HEK293T (cell line): ENCODE measurements at places on chromosomes 6 and 20.

DNA sequence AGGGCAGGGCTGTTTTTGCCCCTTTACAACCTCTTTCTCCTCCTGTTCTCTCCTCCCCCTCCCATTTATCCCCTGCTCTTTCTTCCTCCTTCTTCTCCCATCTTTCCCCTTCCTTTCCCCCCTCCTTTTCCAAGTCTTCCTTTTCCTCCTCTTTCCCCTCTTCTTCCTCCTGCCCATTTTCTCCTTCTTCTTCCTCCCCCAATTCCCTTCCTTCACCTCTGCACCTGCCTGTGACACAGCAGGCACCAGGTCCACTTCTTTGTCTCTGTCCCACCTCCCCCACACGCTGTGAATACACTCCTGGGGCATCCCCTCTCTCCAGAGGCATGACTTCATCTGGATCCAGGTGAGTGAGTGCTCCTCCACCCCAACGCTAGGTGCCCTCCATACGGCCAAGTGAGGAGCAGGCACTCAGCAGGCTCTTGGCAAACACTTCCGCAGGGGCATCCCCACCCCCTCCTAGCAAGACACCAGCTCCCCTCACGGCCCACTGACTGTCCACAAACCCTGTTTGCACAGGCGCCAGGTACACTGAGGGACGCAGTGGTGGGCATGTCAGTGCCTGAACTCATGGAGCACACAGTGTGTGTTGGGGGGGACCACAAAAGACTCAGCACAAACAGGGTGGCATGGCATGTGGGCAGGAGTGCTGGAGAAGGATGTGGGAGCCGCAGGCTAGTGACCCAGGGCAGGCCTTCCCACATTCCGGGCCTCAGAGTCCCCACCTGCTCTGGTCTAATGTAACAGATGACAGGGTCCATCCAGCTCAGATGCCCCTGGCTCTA, 10.7 kb upstream of the TLDC2 start:
- DNase-seq, result no peak

GRCh38 chr6:16822975-16823717, 61.9 kb upstream of the ATXN1 start:
- DNase-seq, result no peak

DNA sequence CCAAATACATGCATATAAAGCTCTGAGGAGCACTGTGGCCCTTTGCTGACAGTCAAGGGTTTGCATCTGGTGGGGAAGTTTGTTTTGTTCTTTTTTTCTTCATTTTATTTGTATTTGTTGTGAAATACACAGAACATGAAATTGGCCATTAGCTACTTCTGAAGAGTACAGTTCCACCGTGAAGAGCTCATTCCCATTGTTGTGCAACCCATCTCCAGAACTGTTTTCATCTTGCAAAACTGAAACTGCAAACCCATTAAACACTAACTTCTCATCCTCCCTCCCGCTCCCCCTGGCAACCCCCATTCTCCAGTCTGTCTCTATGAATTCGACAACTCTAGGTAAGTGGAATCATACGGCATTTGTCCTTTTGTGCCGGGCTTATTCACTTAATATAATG, 231.3 kb downstream of the TFAP2C start:
- no peak for DNase-seq

GRCh38 chr6:20640181-20640580, 105.9 kb downstream of the CDKAL1 start:
- DNase-seq, result no peak

GRCh38 chr20:63090682-63091571, 84.2 kb upstream of the BHLHE23 start:
- DNase-seq, result no peak

- no peak for DNase-seq
Observed at GRCh38 chr20:50498071-50498776, 12.0 kb upstream of the PTPN1 start.

- peak; percentile 46 for DNase-seq
Observed at GRCh38 chr6:136326038-136326553, 36.5 kb upstream of the BCLAF1 start.

DNA sequence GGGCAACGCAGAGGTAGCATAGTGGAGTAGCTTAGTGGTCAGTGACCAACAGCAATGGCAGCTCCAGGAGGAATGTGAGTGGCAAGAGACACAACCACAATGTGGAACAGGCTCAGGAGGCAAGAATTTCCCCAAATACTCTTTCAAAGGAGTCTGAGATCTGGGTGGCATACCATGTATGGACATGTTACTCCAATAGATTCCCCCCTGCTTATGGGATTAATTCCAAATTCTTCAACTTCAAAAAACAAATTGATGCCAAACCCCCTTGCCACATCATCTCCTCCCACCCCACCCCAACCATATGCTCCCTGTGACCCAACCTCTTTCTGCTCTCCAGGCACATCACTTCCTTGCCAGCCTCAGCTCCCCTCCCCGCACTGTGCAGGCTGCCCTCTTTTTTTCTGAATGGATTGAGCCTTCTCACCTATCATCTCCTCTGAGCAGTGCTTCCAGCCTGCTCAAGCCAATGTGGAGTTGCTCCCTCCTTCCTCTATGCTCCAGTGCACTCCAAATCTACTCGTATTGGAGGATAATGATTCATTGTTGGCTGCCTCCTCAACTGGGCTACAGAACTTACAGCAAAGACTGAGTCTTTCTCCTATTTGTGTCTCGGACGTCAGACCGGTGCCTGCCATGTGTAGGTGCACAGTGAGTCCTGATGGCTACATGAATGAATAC, 93.0 kb upstream of the CEP85L start:
- DNase-seq, result no peak

- no peak for DNase-seq
Observed at GRCh38 chr20:44234566-44235317, 12.4 kb upstream of the GDAP1L1 start.

DNA sequence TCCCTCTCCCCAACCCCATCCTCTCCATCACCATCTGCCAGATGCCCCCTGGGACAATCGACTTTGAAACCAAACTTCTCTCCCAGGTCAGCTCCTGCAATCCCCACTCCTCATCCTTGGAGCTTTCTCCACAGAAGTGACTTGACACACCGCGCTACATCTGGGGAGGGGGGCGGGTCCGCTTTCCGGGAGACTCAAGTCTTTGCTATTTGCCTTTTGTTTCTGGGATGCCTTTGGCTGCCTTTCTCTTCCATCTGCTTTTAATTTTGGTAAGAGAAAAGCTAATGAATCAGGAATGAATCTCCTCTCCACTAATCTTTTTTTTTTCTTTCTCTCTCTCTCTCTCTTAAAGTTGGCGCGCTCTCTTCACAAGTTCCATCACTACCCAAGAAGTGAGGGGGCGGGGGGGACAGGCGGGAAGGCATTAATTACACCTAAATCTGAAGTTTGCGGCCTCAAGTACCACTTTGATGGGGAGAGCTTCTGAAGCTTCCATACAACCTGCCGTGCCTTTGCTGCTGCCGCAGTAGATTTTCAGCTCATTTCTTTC, 664 bp upstream of the TPBG start:
- no peak for DNase-seq

DNA sequence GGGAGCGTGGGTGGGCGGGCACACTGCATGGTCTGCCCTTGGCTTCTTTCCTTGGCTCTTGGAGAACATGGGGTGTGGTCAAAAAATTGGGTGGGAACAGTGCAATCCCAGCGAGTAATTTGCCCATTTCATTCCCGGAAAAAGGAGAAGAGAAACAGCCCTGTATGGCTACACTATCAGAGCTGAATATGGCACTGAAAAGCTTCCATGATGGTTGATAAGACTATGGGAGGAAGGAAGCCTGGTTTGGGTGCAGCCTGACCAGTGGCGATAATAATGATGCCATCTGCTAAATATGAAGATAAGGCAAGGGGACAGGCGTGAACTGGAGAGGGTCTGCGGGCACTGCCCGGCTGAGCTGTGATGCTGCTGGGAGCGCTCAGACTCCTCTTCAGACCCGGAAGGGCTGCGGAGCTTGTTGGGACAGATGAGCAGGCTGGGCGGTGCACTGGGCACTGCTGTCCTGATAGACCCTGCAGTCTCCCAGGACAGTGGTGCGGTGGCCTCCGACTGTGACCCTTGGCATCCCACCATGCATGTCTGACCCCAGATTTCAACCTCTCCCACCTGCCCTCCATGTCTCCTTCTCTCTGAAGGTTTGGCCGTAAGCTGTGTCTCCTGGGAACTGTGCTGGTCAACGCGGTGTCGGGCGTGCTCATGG, 10.2 kb downstream of the SLC22A1 start:
- no peak for DNase-seq

DNA sequence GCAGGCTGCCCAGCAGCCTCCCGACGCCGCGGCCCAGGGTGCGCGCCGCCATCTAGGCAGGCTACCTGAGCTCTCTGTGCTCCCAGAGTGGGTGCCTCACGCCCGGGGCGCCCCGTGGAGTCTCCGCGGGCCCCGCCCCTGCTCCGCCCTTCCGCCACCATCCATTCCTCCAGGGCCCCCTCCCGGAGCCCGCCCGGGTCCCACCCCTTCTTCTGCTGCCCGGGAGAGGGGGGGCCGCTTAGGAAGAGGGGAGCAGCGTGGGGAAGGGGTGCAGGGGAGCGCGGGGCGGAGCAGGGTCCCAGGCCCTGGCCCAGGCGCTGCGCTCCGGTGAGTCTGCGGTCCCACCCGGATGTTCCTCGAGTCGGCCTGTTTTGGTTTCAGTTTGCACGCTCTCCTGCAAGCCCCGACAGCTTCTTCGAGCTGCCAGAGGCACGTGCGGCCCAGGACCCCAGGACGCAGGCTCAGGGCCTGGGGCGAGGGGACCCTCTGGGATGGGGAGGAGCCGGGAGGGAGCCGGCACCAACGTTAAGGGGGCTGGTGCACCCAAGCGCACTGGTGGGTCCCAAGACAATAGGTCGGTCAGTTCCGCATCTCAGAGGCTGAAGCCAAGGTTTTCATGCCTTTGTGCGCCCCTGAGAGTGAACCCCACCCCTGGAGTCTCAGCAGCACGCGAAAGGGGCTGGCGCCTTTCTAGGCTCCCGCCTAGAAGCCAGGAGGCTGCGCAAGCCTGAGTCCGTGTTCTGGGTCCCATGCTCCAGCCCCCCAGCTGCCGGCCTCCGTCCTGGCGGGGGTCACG, at the start of gene ACSS1:
TSS of gene ACSS1 (minus strand) at position 89 of the 796 bp plus-strand sequence. CDS start at position 52, 37 bp downstream.
- DNase-seq, result peak; percentile 38

GRCh38 chr6:157715728-157716164, 107.3 kb upstream of the SNX9 start:
- DNase-seq, result no peak

DNA sequence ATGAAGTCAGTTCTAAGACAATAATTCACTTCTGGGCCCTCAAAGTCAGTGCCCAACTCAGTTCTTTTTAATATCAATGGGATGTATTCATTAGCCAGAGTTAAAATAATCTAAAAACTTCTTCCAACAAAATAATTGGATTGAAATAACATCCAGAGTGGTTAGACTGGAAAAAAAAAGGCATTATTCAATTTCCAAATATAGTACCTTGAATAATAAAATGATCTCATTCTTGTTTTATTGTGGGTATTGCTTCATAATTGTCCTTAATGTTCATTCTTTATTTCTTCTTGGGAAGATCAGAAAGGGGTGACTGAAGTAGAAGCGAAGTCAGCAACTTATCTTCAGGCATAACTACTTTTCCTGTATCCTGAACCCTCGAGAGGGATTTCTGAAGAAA, 85.1 kb upstream of the JARID2 start:
- no peak for DNase-seq

- DNase-seq, result no peak
Observed at GRCh38 chr20:36606158-36607066, 833 bp downstream of the RAB5IF start.

DNA sequence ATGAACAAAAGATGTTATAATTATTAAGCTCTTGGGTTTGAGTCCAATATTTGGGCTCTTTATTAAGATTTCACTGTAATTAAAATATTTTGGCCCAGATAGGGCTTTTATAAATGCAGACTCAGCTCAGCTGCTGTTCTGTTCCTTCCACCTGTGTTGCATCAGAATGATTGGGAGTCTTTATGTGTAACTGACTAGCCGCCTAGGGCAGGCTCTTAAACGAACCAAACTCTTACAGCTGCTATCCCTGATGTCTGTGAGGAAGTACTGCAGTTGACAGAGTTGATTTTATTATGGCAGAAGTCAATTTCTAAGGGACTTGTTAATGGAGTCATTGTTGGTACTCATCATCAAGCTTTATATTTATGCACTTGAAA, 144.7 kb downstream of the MYO6 start:
- no peak for DNase-seq

- no peak for DNase-seq
Observed at GRCh38 chr6:52666071-52666470, 4.8 kb upstream of the TMEM14A start.
